Activated T-cell treated with anti-CD3 and anti-CD28 coated beads for 24 hours (primary cell): ENCODE measurements at places on chromosomes 16 and 17.
A peak's percentile ranks its signal among the peaks of the same experiment; 100 is the strongest.

DNA sequence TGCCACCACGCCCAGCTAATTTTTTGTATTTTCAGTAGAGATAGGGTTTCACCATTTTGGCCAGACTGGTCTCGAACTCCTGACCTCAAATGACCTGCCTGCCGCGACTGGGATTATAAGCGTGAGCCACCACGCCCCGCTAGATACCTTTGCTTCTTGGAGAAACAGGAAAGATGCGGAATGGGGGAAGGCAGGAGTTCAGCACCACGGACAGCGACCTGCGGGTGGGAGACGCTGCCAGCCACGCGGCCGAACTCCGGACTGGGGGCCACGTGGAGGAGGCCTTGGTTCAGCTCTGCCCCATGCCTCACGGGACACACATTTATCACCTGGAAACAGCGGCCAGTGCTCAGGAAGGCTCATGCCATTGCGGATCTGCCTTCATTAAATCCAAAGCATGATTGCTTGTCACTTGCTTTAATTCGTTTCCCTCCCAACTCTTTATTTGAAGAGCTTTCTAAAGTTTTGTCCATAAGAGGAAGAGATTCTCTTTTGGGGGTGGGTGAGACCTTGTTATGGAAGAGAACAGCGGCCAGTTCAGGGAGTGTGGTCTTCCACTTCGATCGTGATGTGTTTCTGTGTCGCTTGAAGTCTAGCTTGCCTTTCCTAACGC is 219.9 kb downstream of the ENGASE start:
- no peak for DNase-seq

GRCh38 chr16:53369921-53370320 is 64.3 kb upstream of the RBL2 start:
- no peak for DNase-seq

DNA sequence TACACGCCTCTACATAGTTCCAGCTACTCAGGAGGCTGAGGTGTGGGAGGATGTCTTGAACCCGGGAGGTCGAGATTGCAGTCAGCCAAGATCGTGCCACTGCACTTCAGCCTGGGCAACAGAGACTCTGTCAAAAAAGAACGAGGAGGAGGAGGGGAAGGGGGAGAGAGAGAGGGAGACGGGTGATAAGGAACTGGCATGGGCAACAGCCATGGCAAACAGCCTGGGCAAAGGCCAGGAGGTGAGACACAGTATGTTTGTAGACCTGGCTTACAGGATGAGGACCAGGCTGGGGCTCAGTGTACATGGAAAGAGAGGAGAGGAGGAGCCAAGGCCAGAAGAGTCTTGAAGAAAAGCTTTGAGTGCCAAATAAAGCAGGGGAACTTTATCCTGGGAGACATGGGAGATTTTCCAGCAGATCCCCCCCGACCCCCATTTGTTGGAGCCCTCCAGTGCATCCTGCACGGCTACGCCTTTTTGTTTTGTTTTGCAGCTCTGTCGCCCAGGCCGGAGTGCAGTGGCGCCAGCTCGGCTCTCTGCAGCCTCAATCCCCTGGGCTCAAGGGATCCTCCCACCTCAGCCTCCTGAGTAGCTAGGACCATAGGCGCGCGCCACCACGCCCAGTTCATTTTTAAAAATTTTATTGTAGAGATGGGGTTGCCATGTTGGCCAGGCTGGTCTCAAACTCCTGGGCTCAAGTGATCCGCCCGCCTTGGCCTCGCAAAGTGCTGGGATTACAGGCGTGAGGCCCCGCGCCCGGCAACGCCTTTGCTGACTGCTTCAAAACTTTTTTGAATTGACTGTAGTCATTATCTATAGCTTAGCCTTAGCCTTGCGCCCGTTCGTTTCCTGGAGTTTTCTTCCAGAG is 1.3 kb upstream of the ALKBH5 start:
- no peak for DNase-seq

DNA sequence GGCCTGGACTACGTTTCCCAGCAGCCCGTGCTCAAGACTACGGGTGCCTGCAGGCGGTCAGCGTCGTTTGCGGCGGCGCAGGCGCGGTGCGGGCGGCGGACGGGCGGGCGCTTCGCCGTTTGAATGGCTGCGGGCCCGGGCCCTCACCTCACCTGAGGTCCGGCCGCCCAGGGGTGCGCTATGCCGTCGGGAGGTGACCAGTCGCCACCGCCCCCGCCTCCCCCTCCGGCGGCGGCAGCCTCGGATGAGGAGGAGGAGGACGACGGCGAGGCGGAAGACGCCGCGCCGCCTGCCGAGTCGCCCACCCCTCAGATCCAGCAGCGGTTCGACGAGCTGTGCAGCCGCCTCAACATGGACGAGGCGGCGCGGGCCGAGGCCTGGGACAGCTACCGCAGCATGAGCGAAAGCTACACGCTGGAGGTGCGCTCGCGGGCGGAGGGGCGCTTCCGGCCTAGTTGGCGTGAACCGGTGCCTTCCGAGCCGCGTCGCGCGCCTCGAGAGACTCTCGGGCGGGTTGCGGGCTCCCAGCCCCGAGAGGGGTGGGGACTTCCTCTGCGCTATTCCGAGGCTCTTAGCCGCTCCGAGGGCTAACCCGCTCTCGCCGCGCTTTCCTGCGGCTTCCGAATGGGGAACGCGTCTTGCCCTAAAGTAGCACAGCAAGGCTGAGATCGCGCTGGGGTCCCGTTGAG is at the start of gene RBL2:
RBL2 (plus strand) TSS at position 95 of the 689 bp plus-strand sequence; CDS start at position 181, 86 bp downstream.
- DNase-seq, result peak; percentile 78

- no peak for DNase-seq
These were observed 15.0 kb upstream of the NAGLU start for GRCh38 chr17:42521036-42521435.
